NCI-H748 treated with DMSO at 0.1 percent for 48 hours (cell line): ENCODE measurements at places on chromosomes 12 and 14.

- DNase-seq: no peak
These were observed 136.9 kb downstream of the NUAK1 start for GRCh38 chr12:106001837-106002218.

GRCh38 chr12:53170215-53170614 lies 10.3 kb upstream of the ZNF740 start:
- no peak for DNase-seq

GRCh38 chr12:25322918-25323531 lies 72.3 kb upstream of the KRAS start:
- no peak for DNase-seq

DNA sequence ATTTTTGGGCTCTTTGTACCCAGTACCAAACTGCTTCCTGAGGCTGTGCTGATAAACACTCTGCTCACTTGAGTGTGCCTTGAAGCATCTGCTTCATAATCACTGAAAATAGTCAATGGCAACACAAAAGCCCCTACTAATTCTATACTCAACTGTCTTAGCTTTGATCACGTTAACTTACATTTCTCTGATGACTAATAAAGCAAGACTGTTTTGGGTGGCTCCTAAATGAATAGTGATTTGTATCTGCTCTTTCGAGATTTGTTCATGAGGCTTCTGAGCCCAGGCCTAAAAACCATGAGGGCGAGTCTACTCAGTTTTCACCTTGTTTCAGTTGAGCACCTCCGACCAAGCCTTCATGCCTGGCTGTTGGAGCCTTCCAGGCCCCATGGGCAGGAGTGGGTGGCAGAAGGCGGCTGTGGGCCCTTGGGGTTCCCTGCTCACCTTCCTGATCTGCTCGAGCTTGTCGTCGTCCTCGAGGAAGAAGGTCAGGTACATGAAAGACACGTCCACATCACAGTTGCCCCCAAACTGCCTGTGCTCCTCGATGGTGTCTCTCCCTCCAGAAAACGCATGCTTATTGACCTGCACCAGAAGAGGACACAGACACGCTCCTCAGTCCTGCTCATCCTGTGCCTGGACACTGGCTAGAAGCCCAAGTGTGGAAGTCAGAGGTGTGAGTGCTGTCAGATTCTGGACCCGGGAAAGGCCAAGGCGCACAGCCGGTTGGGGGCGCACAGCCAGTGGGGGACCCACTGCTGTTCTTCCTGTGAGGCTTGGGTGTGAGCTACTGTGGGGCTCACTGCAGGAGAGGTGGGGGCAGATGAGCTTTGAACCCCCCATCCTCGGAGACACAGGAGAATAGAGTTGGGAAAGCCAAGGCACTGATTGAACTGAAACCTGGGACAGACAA lies 13.7 kb downstream of the SLC25A47 start:
- no peak for DNase-seq

DNA sequence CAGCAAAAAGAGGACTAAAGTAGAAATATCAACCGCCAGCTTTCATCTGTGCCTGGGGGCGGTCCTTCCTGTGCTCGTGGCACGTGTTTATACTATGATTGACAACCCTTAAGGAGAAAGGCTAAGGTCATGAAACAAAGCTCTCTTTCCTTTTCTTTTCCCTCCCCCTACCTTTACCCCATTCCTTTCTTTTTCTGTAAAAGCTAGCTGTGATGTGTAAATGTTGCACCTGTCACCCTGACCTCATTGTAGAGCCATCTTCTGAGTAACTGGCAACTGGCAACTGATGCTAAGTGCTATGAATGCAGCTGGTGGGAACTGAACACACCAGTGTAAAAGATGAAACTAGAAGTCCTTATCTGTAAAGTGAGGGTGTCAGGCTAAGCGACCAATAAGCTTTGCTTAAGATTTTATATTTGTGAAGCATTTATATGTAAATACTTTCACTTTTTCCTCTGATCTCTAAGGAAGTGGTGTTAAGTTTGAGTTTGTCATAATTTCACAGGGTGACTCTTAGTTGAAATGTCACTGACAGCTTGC lies 102.8 kb upstream of the BCAT1 start:
- DNase-seq: no peak

DNA sequence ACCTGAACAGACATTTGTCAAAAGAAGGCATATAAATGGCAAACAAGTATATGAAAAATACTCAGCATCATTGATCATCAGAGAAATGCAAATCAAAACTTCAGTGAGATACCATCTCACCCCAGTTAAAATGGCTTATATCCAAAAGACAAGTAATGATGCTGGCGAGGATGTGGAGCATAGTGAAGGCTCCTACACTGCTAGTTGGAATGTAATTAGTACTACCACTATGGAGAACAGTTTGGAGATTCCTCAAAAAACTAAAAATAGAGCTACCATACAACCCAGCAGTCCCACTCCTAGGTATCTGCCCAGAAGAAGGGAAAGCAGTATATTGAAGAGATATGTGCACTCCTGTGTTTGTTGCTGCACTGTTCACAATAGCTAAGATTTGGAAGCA lies 146.1 kb downstream of the TGFB3 start:
- DNase-seq: no peak

DNA sequence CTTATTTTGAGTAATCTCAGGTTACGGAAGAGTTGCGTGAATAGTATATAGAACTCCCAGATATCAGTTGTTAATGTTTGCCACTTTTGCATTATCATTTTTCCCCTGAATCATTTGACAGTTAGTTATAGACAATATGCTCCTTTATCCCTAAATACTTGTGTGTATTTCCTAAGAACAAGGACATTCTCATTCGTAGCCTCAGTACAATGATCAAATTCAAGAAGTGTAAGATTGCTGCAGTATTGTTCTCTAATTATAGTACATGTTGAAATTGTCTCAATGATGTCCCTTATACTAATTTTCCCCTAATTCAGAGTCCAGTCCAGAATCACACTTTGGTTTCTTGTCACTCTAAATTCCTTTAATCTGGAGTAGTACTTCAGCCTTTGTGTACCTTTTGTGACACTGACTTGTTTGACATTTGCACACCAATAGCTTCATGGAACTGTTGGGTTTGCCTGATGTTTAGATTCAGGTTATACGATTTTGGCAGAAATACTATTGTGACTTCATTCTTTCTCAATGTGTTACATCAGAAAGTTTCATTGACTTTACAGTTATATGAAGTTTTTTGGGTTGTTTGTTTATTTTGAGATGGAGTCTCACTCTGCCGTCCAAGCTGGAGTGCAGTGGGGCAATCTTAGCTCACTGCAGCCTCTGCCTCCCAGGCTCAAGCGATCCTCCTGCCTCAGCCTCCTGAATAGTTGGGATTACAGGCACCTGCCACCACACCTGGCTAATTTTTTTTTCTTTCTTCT lies 13.1 kb downstream of the DYNC1H1 start:
- no peak for DNase-seq

- DNase-seq: no peak
These were observed 6.0 kb upstream of the LRP6 start for GRCh38 chr12:12272869-12273268.

- no peak for DNase-seq
These were observed 32.4 kb downstream of the LTBP2 start for GRCh38 chr14:74579447-74580274.

DNA sequence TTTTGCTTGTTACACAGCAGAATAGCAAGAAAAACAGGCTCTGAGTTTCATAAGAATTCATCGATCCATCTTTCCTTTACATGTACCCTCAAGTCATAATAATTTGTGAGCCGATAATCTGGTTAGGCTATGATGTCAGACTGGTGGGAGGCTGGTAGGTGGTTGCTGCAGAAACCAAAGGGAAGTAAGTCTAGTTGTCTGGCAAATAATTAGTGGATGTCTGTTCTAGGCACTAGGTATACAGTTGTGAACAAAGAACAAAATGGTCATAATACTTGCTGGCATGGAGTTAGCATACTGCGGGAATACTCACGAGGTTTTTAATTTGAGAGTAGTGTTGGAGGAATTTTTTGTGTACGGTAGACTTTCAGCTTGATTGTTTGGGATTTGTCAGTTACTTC lies 8.8 kb downstream of the SUSD6 start:
- no peak for DNase-seq
